Activated T-helper 17 cell treated with anti-CD3 and anti-CD28 coated beads, Interleukin-2, amount 50 U/mL, for 72 hours (primary cell): ENCODE measurements at places on chromosomes 11 and 22.

- ATAC-seq, result no peak
These were observed 15.0 kb downstream of the SART1 start for GRCh38 chr11:65976216-65977176.

DNA sequence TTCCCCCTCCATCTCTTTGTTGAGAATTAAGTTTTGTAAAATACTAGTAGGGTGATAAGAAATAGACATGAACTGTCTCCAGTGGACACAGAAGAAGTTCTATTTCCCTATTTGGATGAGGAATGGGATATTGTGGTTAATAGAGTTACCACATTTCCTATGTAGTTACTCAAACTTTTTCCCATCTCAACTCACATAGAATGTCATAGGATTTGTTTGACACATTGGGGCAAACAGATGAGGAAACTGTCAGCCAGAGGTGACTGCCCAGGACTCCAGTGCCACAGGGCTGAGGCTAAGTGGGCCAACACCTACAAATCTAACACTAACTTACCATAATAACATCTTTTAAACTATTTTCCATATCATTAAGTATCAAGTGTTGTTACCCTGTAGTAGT lies 58.3 kb downstream of the CCDC83 start:
- ATAC-seq, result no peak

DNA sequence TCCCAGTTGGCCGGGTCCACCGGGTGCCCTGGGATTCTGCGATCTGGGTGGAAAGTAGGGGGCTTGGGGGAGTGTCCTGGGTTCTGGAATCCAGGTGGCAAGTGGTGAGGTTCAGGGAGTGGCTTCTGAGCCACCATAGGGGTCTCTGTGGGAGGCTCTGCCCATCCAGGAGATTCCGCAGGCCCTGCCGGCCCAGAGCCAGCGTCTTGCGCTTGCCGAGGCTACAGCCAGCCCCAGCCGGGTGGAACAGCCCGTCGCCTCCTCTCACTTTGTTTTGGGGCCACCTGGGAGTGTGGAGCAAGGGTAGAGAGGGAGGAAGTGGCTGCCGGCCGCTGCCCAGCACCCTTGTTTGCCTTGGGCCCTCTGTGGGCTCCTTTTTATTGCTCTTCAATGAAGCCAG lies 60.6 kb upstream of the PPP6R3 start:
- ATAC-seq, result no peak

DNA sequence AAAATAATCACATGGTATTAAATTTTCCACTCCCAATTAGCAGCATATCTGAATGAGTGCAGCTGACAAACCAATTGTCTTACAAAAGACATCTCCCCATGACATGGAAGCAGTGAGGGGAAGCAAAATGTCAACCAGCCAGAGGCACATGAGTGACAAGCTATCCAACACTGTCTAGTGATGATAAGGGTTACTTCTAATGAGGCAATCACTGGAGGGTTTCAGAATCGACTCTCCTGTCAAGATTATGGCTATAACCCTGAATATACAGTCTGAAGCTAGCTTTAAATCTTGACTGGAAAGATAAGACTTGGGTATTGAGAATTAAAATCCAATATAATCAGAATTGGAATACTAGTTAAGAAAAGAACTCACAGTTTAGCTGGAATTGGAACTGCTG lies 50.3 kb downstream of the AMBRA1 start:
- ATAC-seq, result no peak

DNA sequence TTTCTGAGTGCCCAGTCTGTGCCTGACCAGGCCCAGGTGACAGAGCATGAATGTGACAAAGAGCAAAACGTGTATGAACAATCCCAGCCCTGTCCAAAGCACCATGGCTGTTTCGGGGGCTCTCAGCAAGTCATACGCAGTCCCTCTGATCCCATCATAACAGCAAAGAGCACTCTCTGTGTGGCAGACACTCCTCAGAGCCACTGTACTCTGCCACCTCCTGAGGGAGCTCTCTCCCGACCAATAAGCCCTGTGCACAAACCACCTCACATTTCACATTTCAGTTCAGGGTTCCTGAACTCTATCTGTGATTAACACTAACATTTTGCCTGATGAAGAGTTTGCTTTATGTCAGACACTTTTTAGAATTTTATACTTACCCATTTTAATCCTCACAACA lies 6.6 kb downstream of the DGCR2 start:
- ATAC-seq, result no peak

- no peak for ATAC-seq
These were observed 7.2 kb downstream of the CHEK2 start for GRCh38 chr22:28734393-28734792.

GRCh38 chr11:113991170-113991569 lies 16.3 kb downstream of the HTR3A start:
- no peak for ATAC-seq

DNA sequence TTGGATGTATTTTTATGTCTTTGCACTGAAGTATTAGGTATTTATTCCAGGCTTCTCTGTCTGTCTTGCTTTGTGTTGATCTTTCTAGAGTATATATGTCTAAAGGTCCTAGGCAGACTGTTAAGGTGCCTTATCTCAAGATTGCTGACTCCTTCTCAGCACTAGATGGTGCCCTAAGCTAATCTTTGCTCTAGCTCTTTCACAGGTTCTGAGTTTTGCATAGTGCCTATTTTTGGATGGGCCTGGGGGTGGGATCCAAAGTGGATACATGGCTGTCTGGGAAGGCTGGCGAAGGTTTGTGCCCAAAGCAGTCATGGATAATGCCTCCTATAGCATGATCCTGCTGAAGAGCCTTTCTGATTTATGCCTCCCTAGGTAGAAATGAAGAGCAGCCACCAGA lies 154.9 kb downstream of the TRPC6 start:
- ATAC-seq, result no peak

DNA sequence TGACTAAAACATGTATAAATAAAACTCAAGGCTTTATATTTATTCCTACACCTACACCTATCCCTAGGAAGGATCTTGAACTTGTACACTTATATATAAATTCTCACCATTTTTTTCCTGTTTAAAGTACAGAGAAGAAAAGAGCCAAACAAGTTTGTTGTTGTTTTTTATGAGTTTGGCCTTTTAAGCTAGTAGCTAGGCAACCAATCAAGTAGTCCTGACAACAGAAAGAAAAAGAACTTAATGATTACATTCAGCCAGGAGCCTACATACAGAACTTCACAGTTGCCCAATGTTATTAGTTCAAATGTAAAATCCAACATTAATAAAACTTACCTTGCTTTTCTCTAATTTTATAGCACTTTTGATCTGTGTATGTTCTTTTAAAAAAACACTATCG lies 316.2 kb downstream of the SOX6 start:
- no peak for ATAC-seq

GRCh38 chr11:44936525-44936924 lies 14.2 kb downstream of the TP53I11 start:
- ATAC-seq, result peak; percentile 80

GRCh38 chr11:122439866-122440810 lies 215.4 kb upstream of the UBASH3B start:
- ATAC-seq, result no peak

DNA sequence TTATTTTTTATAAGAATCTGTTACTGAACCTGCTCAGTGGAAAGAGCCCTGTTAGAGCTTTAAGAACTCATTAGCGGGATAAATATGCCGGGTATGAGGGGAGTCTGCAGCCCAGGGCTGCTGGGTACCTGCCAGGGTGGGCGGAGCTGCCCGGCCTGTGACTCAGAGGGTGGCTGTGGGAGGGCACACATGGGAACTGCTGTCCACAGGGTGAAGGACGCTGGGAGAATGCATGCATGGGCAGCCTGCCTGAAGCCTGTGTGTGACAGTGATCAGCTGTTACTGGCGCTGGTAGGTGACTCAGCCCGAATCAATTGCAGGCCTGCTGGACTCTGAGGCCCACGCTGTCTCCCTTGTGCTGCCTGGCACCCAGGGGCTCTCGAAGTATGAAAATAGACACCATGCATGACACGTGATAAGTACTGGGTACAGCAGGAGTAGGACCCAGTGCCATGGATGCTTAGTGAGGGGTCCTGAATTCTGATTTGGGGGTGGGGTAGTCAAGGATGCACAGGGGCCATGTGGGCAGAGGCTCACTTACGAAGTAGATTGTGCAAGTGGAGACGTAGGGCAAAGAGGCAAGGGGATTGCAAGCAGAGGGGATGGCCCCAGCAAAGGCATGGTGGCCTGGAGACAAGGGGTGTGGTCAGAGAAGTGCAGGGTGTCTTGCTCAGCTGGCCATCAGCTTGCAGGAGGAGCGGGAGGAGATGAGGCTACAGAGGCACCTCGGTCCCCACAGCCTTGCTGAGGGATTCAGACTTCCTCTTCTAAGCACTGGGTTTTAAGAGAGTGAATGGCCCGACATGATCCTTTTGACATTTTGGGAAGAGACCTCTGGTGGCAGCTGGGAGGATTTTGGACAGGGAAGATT lies 36.5 kb downstream of the GRIK4 start:
- ATAC-seq, result no peak

- ATAC-seq, result no peak
These were observed 15.5 kb downstream of the GNAZ start for GRCh38 chr22:23085785-23086184.

GRCh38 chr11:2355000-2355644 lies 22.0 kb upstream of the CD81 start:
- ATAC-seq, result no peak

DNA sequence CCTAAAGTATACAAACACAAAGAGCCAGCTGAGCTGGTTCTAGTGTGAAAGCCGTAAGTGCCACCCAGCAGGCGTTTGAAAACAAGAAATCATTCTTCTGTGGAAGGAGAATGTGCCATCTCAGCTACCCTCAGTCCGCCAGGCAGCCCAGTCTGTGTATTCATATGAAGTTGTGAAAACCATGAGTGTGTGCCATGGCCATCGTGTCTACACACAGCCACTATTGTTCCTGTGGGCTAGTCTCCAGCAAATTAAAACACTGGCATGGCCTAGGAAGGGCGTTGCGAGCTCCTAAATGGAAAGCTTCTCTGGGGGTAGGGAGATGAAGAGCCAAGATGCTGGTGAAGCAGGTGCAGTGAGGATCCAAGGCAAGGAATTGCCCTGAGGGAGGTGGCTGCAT lies 51.5 kb upstream of the HORMAD2 start:
- ATAC-seq, result no peak

GRCh38 chr22:20203552-20204201 lies 52.8 kb upstream of the CCDC188 start:
- ATAC-seq, result no peak

DNA sequence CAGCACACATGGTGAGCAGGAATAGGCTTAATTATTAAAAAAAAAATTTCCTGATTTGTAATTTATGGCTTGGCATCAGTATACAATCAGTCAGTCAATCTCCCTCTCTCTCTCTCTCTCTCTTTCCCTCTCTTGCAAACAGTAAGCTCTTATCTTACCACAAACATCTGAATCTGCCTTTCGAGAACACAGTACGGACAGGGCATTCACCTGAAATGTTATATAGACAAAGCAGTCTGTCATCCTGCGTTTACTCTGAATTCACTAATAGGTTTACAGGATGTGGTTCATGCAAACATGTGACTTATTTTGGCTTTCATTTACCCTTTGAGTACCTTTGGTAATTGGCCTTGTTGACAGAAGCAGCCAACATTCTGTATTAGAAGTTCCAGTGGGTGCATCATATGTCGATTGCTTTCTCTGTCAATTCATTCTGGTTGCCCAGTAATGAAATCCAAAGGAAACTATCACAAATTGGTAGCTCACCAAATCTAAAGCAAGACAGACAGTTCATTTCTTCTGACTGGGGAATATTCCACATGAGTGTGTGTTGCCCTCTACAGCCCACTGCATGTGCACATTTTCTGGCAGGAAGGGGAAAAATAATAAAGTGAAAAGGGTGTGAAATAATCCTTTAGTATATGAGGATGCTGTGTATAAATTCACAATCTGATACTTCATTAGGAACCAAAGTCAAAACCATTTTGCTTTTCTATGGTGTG lies 1058.2 kb downstream of the LRRC4C start:
- ATAC-seq, result no peak

DNA sequence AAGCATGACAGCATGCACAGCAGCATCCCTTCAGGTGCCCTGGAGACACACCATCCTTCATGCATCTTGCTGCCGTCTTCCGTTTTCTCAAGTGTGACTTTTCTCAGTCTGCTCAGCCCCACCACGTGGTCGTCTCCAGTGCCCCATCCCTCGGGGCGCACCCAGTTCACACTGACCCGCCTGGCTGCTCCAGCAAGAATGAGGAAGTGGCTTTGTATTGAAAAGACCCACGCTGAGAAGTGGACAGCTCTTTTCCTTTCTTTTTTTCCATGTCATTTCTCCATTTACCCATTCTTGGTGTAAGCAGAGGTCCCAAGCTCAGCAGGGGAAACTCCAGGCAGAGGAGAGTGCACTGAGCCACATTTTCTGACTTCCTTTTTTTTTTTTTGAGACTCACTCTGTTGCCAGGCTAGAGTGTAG lies 14.5 kb downstream of the SERPINH1 start:
- ATAC-seq, result no peak

DNA sequence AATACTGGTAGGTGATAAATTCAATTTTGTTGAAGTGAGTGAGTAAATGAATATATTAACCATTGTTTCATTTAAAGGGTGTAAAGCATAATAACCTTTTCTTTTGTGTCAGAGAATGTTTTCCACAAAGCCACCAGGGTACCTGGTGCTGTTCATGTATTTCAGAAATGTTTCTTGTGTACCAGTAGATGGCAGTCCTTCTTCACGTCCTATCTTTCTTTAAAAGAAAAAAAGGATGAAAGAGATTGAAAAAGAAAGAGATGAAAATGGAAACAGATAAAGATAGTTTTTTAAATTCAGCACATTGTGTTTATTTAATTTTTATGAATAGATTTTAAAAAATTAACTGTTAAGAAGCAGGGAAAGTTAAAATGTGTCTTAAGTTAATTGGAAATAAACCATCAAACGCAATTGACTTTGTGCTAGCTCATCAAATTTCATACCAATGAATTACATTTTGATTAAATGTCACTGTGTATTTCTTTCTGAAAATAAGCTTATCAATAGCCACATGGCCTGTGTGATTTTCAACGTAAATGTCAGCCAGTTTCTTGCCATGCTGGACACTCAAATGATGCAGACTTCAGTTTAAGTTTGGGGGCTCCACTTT lies 65.5 kb upstream of the CHORDC1 start:
- ATAC-seq, result no peak

DNA sequence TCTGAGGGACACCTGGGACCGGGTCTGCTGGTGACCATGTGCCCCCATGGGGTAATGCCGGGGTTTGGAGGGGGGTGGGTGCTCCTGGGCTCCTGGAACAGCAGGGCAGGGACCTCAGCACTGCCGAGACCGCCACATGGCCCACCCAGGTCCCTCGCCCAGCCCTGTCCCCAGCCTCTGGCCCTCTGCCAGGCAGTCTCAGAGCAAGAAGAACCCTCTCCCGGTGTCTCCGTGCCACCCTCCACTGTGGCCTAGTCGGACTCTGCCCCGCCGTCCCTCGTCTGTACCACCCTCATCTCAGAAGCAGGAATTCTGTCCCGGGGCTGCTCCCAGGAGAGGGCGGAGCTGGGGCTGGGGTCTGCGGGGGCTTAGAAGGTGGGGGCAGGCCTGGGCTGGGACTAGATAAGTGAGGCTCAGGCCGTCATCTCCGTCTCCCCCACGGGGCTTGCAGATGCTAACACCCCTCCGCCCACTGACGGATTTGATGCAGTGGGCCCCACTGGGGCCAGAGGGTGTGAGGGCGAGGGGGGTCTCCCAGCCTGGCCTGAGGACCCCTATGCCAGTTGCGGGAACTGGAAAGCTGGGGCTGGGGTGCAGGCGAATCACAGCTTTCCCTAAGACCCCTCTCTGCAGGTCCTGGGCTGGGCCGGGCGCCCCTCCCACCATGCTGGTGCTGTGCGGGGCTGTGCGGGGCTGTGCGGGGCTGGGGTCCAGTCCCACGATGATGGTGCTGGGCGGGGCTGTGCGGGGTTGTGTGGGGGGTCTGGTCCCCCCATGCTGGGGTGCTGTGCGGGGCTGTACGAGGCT lies 1.1 kb downstream of the MUC5AC start:
- ATAC-seq, result no peak

- no peak for ATAC-seq
These were observed 41.0 kb upstream of the EIF3D start for GRCh38 chr22:36569999-36570398.
